NCI-H510A (cell line): ENCODE measurements at places on chromosomes 3 and 15.

GRCh38 chr3:191634902-191635301 lies 173.9 kb downstream of the PYDC2 start:
- DNase-seq, result no peak

DNA sequence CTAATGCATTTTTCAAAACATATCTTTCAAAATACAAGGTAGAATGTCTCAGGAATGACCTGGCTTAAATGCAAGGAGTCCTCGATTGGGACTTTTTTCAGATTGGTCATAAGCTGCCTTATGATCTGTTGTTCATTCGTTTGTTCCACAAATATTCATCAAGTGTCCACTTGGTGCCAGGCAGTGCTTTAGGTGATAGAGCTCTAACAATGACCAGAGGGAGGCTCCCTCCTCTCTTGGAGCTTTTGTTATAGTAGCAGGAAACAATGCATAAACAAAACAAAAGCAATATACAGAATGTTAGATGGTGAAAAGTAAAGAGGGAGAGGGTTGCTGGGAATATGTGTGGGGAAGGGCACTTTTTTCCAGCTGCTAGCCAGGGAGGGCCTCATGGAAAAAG lies 156.1 kb downstream of the MCTP2 start:
- no peak for DNase-seq

- no peak for DNase-seq
These were observed 4.2 kb upstream of the LRIG1 start for GRCh38 chr3:66504850-66505641.

DNA sequence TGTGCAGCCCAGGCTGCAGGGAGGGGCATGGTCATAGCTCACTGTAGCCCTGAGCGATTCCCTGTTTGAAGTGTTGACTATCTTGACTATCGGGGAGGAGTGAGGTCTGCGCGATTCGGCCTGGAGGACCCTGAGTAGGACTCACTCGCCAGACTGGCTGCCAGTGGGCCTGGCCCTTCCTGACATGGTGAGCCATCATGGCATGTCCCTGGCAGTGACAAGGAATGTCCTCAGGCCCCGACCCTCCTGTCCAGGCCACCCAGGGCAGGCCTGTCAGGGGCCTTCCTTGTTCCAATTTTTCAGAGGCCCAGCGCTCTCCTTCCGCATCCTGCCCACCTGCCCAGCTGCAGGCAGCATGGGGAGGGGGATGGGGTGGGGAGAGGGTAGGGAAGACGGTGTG lies 5.2 kb upstream of the OCA2 start:
- no peak for DNase-seq

GRCh38 chr3:48716508-48716981 lies 476 bp downstream of the IP6K2 start:
- DNase-seq, result no peak

- DNase-seq, result no peak
These were observed 112.3 kb downstream of the WDR76 start for GRCh38 chr15:43939070-43939469.

- no peak for DNase-seq
These were observed 64.8 kb downstream of the ARIH1 start for GRCh38 chr15:72538931-72539330.

- DNase-seq, result no peak
These were observed 45.7 kb downstream of the PRR23E start for GRCh38 chr3:127238602-127239001.

DNA sequence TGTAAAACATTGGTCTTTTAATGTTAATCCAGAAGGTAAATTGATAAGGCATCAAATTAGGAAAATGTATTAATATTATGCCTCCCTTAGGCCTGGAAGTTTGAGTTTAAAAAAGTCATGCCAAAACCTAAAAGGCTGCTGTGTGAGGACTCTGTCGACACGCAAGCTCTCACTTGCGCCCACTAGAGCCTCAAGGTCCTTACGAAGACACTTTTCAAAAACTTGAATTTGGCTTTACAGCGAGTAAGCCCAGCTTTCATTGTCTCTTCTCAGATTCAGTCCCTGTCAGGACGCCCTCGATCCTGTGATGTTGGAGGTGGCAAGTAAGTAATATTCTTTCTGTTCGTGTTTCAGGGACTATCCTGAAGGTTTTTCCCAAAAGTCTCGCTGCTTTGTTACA lies 89.7 kb downstream of the CRTC3 start:
- DNase-seq, result no peak

- no peak for DNase-seq
These were observed 329.1 kb downstream of the VPS13C start for GRCh38 chr15:61731099-61731498.
